ENCODE measurements at places on chromosomes 7 and 10. TPM values are rescaled to one million over a fixed set of nuclear protein-coding genes. Genes with fewer than 3 reads are reported as not detected.
A peak's percentile ranks its signal among the peaks of the same experiment; 100 is the strongest.

DNA sequence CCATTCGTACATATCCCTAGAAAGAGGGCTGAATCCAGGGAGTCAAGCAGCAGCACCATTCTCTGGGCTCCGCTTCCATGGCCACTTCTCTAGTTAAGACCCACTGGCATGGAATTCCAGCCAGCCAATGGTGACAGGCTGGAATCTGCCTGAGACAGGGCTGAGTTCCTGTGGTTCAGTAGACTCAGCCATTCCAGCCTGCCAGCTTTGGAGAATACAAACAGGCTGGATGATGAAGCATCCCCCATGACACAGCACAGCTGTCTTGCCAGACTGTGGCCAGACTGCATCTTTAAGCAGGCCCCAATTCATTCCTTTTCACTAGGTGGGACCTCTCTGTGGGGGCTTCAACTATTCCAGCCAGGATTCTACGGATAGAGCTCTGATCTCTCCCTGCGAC is 329.6 kb downstream of the XPNPEP1 start:
- no peak for DNase-seq

GRCh38 chr10:60729106-60729505 is 49.2 kb upstream of the CDK1 start:
- no peak for DNase-seq

- peak; percentile 48 for DNase-seq
Observed at GRCh38 chr10:67697724-67698131, 1.7 kb upstream of the CTNNA3 start.

DNA sequence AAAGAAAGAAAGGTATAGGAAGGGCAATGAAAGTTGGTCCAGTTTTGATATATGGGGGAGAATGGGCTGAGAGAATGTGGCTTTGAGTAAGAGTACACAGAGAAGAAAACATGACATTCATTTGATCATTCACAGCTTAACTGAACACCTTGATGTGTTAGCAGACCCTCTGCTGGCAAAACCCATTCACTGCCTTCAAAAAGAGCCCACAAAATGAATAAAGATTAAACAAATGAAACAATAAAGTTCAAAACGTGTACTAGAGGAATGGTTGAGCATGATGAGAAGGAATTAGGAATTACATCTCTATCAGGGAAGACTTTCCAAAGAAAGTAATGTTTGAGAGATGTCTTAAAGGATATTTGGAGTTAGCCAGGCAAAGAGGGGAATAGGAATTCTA is 2.1 kb downstream of the WEE2 start:
- no peak for DNase-seq

GRCh38 chr7:118054529-118054928 is 129.4 kb upstream of the LSM8 start:
- DNase-seq, result no peak

DNA sequence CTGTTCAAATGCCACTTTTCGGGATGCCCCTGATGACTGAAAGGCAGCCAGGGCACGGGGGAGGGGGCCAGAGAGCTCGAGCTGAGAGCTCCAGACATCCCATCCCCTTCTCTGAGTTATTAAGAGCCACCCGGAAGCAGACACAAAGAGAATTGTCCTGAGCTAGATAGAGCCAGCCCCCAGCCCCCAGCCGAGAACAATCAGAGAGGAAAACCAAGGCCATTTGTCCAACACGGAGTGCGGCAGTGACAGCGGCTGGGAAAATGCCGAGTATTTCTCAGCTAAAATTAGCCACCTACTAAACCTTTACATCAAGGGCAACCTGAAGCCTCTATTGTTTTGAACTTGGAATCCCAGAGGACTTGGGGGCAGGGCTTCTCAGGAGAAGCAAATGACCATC is 51.0 kb downstream of the UNC5B start:
- DNase-seq, result no peak

- no peak for DNase-seq
Observed at GRCh38 chr7:134532180-134532953, 5.0 kb downstream of the AKR1B10 start.

DNA sequence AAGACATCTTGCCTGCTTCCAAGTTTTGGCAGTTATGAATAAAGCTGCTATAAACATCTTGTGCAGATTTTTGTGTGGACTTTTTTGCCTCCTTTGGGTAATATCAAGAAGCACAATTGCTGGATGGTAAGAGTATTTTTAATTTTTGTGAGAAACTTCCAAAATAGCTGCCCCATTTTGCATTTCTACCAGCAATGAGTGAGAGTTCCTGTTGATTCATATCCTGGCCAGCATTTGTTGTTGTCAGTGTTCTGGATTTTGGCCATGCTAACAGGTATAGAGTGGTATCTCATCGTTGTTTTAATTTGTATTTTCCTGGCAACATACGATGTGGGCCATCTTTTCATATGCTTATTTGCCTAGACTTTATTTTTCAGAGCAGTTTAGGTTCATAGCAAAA is 53.9 kb downstream of the BTAF1 start:
- DNase-seq, result peak; percentile 21

The TMEM225B gene
- total RNA-seq, result 0.25 TPM

The LEP gene
- total RNA-seq, result not detected

The ARMC3 gene
- not detected for total RNA-seq

The MLXIPL gene
- not detected for total RNA-seq

The HECTD2 gene
- 4.1 TPM for total RNA-seq

The ENTPD1 gene
- 6.2 TPM for total RNA-seq

Measured in dermis microvascular lymphatic vessel endothelial cell (primary cell).